Activated CD4-positive, alpha-beta T cell treated with anti-CD3 and anti-CD28 coated beads, Interleukin-2, amount 50 U/mL, for 4 hours (primary cell): ENCODE measurements at places on chromosomes 3 and 15.

DNA sequence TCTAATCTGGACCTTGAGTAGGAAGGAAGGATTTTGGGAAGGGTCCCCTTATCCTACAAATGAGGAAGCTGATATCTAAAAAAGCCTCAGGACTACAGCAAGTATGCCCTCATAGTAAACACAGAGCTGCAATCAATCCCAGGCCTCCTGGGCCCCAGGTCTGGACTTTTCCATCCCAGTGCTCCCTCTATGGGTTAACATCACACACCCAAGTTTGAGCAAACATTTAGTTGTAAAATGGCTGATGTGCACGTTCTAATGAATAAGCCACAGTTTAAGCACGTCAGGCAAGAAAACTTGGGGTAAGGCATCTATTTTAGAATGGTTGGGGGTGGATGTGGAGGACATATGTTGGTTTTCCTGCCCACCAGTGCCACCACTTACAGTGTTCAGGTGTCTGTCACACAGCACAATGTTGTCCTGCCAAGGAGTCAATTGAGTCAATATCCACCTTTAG, 44.3 kb upstream of the UBE2E1 start:
- no peak for DNase-seq

- no peak for DNase-seq
These were observed 444.5 kb downstream of the PLOD2 start for GRCh38 chr3:145716519-145716918.

GRCh38 chr15:57735431-57735830, 28.9 kb downstream of the POLR2M start:
- DNase-seq, result no peak

DNA sequence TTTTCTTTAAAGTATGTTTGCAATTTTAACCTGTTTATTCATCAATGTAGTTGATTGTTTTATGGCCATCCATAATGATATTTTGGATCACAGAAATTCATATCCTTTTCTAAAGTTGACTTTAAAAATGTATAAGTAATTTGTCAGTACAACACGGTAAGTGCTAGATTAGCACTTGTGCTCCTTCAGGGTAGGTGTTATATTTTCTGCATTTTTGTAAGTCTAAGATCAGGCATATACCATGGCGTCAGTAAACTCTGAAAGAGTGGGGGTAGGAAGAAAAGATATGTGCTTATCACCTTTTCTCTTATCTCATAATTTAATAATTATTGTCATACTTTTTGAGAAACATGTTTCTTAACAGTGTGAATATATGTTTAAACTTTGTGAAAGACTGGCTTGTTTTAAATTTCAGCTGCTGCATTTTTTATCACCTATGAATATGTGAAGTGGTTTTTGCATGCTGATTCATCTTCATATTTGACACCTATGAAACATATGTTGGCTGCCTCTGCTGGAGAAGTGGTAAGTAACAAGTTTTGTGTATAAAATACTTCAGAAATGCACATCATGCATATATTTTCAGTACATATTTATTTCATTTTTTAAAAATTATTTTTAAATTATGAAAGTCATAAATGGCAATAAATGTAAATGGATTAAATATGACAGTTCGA, 22.1 kb downstream of the SLC25A26 start:
- no peak for DNase-seq

- DNase-seq, result no peak
These were observed 126.1 kb downstream of the LRRK1 start for GRCh38 chr15:101045236-101045646.
